ENCODE measurements at places on chromosomes 7 and 10. TPM values are rescaled to one million over a fixed set of nuclear protein-coding genes. Genes with fewer than 3 reads are reported as not detected.

Gene ADCYAP1R1
- total RNA-seq = not detected

Gene CHST15
- 7.6 TPM for total RNA-seq

Gene CPN1
- total RNA-seq = 0.29 TPM

Gene PODXL
- total RNA-seq = 28.7 TPM

Gene MPP7
- total RNA-seq = 0.10 TPM

Gene NUDCD3
- total RNA-seq = 58.9 TPM

Gene PNLIPRP1
- total RNA-seq = not detected

Gene ADAMTS14
- total RNA-seq = 0.16 TPM

Gene ZNF853
- total RNA-seq = 2.3 TPM

Gene CFAP58
- total RNA-seq = 0.08 TPM

Gene AKR1C4
- 0.30 TPM for total RNA-seq

Gene PNPLA8
- total RNA-seq = 13.1 TPM

Gene RPEL1
- total RNA-seq = not detected

Gene HTR5A
- not detected for total RNA-seq

Gene CALML3
- not detected for total RNA-seq

Gene PON3
- total RNA-seq = 37.0 TPM

Gene WDFY4
- total RNA-seq = not detected

Gene TCERG1L
- not detected for total RNA-seq

Gene TAS2R16
- total RNA-seq = not detected

Gene HOXA9
- total RNA-seq = 0.52 TPM

Gene MACROH2A2
- total RNA-seq = 25.3 TPM

Gene TMEM229A
- not detected for total RNA-seq

Gene SPAM1
- total RNA-seq = not detected

Gene TUBB8
- 0.22 TPM for total RNA-seq

Gene MMD2
- total RNA-seq = not detected
